ENCODE measurements at places on chromosomes 3 and 15.

- DNase-seq: no peak
These were observed 322.3 kb upstream of the TBL1XR1 start for GRCh38 chr3:177519588-177519987.

DNA sequence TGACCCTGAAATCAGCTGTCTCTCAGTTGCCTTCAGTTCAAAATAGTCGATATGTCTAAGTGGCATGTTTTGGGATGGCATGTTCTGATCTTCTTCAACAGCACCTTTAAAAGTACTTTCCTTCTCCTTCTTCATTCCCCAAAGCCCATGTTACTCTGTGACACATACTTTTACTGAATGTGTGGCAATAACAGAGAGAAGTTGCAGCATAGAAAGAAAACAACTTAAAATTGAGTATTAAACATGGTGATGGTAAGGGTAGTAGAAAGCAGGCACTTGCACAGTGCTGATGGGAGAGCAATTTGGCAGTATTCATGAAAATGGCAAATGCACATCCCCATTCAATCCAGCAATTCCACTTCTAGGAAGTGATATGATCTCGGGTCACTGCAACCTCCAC lies 12.3 kb upstream of the ULK4 start:
- DNase-seq: no peak

GRCh38 chr3:197880491-197881269 lies 69.3 kb upstream of the RPL35A start:
- no peak for DNase-seq

DNA sequence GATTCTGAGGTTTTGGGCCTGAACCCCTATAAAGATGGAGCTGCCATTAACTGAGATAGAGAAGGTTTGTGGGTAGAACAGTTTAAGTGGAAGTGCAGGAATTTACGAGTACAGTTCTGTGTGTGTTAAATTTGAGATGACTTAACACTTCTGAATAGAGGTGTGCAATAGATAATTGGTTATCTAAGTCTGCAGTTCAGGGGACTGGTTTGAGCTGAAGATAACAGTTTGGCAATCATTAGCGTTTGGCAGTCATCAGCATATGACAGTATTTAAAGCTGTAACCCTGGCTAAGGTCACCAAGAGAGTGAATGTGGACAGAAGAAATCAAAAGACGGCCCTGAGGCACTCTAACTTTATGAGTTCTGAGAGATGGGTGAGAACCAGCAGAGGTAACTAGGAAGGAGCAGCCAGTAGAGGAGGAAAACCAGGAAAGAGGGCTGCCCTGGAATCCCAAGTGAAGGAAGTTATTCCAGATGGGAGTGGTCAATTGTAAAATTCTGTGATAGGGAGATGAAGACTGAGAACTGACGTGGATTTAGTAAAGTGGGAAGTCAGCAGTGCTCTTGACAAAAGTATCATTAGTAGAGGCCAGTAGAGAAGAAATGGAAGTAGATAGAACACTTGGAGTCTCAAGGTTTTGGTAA lies 8.1 kb downstream of the MYNN start:
- no peak for DNase-seq

DNA sequence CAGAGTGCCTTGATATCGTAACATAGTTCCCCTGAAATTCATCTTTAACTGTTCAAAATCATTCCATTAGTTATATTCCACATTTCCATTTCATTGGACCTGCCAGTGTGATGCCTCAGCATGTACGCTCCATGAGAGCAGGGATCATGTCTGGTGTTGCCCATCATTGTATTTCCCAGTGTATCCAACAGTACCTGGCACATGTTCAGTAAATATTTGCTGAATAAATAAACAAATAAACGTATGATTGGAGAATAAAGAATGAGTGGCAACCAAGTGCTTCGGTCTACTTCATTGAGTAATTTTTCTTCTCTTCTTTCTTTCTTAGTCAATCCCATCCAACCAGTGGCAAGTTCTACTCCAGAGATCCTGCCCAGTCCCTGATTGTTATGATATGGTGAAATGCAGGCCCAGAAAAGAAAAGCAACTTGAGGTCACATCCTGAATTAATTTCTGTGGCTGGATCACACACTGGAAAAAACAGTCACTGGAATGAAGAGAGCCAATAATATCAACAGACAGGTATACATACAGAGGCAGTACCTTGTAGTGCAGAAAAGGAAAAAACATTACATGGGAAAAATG lies 101.2 kb downstream of the PLCH1 start:
- DNase-seq: no peak

DNA sequence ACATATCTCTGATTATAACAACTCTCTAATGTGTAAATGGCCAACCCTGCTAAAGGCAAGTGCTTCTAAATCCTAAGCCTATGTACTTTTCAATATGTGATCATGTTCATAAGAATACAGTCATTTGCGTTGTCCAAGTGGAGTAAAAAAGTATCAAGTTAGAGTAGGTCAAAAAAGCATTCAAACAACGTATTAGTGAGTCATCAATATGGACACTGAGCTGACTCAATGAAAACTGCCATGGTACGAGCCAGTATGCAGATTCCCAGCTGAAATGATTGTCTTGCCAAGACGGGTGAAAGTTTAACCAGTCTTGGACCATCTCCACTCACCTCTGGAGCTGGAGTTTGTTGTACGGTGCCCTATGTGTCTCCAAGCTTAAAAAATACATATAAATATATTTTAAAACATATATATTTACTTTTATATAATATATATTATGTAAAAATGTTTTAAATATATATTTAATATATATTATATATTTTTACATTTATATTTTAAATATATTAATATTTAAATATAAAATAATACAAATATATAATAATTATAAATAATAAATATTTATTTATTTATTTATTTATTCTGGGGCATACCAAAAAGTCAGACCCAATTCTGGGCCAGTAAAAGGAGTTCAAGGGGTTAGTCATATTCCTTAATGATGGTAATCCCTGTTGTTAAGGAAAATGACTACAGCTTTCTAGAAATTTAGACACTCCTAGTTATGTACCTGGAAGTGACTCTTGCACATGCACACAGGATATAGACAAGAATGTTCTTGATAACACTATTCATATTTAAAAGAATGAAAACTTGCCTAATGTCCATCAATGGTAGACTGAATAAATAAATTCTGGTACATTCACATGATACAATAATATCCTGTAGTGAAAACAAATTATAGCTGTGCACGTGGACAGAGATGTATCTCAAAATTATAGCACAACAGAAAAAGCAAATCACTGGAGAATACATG lies 27.2 kb downstream of the PLSCR4 start:
- DNase-seq: no peak

DNA sequence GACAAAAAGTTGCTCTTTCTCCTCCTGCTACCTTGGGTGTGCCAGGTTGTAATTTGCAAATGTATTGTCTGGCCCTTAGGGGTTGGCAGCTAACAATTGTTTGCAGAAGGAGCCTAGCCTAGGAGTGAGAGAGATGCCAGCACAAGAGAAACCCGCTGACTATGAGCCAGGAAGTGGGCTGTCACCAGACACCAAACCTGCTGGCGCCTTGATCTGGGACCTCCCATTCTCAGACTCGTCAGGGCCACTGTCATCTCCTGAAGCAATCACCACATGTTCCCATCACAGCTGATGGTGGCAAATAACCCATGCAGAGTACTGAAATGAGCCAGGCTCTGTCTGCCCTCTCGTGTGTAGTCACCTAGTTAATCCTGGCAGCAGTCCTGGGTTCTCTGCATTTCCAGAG lies 406.4 kb upstream of the NPAP1 start:
- no peak for DNase-seq

DNA sequence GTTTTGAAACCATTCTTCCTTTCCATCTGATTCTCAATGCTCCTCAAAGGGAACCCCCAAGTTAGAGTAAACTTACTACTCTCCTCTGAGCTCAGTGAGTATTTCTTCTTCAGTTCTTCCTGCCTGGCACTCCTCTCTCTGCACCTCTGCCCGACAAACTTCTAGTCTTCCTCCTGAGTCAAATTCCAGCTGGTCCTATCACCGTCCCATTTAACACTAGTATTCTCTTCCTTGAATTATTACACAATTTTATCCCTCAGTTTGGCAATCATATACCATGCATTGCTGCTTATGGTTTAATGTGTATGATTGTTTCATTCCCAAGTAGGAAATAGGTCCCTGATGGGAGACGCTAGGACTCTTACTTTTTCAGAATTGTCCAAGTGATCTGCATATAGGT lies 279.7 kb downstream of the MECOM start:
- DNase-seq: no peak

DNA sequence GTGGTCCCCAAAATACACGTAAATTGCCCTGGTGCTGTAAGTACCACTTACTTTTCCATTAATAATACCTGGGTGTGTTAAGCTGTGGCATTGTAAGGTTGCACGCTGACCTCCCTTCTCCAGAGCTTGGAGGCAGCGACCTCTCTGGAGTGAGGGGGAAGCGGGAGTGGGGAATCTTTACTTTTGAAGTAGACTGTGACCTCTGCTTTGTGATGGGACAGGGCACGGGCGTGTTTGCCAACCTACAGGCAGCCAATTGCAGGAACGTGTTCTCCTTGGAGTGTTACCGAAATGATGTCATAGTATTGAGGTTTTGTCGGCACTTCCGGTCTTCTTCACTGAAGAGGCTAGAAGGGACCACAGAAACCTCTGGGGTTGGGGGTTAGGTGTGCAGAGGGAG lies 227.3 kb upstream of the C2CD4B start:
- no peak for DNase-seq

DNA sequence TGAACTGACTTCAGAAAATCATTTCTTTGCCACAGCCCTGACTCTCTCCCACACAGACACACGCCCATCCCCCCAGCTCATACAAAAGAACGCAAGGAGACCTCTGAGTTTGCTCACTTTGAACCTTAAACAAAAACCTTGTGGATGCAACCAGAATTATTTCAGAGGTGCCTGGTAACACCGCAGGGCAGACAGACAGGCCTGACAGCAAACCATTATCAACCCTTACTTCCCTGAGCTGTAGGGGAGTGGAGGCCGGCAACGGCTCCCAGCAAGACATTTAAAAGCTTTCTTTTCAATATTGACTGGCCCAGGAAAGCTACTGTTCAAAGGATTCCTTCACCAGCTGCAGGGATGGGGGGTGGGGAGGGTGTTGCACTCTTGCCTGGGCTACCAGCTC lies 2.0 kb upstream of the EFCC1 start:
- no peak for DNase-seq

DNA sequence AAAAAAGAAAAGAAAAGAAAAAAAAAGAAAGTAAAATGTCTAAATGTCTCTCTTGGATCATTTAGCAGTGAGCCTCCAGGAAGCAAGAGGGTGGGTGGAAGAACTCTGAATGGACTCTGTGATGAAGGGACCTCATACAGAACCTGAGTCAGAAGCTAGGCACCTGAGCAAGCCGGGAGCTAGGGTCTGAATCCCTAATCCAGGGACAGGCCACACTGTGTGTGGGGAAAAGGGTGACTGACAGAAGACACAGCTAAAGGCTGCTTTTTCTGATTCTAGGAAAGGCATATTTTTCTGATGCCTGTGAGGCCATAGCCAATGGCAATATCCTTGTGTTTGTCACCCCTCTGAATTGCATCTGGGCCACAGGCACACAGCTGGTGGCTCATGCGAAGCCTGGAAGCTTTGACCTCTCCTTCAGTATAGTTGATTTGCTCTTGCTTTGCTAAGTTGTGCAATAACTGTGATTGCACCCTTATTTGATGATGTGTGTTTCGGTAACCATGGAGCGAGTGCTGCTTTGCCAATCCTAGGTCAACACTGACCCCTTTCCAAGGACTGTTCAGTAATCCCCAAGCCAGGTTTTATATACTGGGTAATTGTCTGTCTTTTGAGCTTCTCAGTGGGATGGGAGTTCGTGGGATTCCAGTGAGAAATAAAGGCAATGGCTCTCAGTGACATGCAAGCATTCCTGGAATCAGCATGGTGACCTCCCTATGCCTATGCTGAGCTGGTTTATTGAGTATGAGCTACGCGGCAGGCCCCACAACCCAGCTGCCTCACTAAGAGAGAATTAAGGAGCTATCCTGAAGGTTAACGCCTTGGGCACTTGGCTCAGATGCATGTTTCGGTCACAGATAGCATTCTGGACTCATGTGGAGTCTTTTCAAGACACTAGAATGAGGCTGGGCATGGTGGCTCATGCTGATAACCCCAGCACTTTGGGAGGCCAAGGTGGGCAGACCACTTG lies 49.0 kb upstream of the OSBPL11 start:
- DNase-seq: no peak

- no peak for DNase-seq
These were observed 169.9 kb upstream of the CTNNB1 start for GRCh38 chr3:41029356-41029755.

- DNase-seq: no peak
These were observed 20.6 kb downstream of the MTMR14 start for GRCh38 chr3:9669720-9670432.

- no peak for DNase-seq
These were observed 5.6 kb upstream of the PYDC2 start for GRCh38 chr3:191455257-191455952.

- DNase-seq: no peak
These were observed 48.6 kb upstream of the DUSP7 start for GRCh38 chr3:52104684-52105640.

- DNase-seq: no peak
These were observed 64.3 kb downstream of the KLF13 start for GRCh38 chr15:31390777-31391486.
